Stimulated activated naive B cell treated with anti-CD40 and anti-IgM and Interleukin-4, amounts not matched to agents 10 μg/mL and 1 μg/mL and 100 μg/mL, for 72 hours (primary cell): ENCODE measurements at places on chromosomes 16 and 17.

DNA sequence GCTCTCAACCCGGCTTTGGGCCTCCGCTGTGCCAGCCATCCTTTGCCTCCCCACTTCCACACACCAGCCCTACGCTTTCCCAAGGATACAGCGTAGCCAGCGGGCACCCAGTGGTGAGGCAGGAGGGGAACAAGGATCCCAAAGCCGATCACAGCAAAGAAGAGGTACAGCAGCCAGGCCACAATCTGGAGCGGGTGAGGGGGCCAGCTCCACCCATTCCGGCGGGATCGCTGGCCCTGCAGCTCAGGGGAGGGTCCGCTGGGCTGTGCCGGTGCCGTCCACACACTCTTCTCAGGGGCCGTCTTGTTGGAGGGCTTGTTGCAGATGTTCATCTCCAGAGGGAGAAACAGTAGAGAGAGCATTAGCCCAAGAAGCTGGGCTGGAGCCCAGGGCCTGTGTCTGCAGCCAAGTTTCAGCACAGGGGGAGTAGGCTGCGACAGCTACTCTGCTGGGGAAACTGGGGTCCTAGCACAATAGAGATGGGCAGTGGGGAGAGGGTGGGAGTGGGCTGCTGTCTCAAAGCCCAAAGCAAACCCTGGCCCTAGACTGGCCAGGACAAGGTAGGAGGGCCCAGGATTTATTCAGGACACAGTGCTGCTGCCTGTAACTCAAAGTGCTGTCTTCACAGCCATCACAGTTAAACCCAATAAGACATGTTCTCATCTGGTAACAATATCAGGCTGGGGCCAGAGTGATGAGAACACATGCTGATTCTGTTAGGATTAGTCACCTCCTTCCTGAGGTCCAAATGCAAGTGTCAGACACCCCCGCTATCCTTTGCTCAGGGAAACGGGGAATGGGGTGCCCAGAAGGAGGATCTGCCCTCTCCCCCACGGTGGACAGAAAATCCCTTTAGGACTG is 9.9 kb downstream of the ZDHHC1 start:
- H3K4me1 ChIP-seq: no peaks in the 10 kb centered on the region
- peaks cover 22% of the 10 kb centered on the region for H3K27me3 ChIP-seq
- H3K27ac ChIP-seq: no peak overlapping the region
- no peaks in the 10 kb centered on the region for H3K36me3 ChIP-seq
- no peak overlapping the region for H3K4me3 ChIP-seq
- DNase-seq: no peak

DNA sequence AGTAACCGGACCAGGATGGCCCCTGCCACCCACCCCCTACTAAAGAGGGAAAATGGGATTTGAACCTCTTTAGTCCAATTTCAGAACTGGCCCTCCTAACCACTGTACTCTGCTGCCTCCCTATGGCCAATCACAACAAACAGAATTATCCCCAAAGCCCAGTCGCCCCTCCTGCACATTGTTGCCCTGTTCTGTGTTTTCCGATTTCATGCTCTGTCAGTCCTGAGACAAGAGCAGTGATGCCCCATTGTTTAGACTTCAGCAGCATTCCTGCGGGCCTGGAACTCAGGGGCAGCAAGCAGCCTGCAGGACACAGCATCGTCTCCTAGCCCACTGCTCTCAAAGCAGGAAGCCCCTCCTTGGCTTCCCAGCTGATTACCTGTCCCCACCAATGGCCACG is 20.5 kb upstream of the KLHL11 start:
- peaks cover 33% of the 10 kb centered on the region for H3K36me3 ChIP-seq
- H3K27ac ChIP-seq: no peak overlapping the region
- H3K27me3 ChIP-seq: no peaks in the 10 kb centered on the region
- no peak for DNase-seq
- peaks cover 4% of the 10 kb centered on the region for H3K4me1 ChIP-seq

DNA sequence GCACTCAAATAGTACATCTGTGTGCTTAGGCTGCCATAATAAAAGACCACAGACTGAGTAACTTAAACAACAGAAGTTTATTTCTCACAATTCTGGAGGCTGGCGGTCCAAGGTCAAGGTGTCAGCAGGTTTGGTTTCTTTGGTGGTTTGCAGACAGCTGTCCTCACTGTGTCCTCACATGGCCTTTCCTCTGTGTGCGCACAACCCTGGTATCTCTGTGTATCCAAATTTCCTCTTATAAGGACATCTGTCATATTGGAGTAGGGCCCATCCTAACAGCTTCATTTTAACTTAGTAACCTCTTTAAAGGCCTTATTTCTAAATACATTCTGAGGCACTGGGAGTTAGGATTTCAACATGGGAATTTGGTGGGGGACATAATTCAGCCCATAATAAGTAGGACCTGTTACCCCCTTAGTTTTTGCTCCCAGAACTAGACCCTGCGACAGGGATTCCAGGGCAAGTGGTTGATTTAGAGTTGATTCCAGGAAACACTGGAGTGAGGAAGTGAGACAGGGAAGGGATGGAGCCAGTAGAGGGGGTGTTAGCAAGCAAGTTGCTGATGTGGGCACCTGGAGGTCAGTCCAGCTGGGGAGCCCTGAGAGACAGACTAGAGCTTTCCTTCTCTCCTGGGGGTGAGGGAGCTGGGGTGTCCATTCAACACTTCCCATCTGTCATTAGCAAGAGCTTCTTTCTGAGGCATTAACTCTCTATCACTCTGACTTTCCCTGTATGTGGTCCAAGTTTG is 10.9 kb upstream of the ALKBH5 start:
- H3K4me1 ChIP-seq: peaks cover 6% of the 10 kb centered on the region
- H3K27ac ChIP-seq: no peak overlapping the region
- no peak overlapping the region for H3K4me3 ChIP-seq

- H3K4me1 ChIP-seq: peaks cover 6% of the 10 kb centered on the region
- peaks cover 59% of the 10 kb centered on the region for H3K27me3 ChIP-seq
- DNase-seq: no peak
These were observed 125.3 kb downstream of the RBFOX3 start for GRCh38 chr17:79485419-79485985.

- no peak overlapping the region for H3K4me3 ChIP-seq
- no peaks in the 10 kb centered on the region for H3K36me3 ChIP-seq
- peaks cover 11% of the 10 kb centered on the region for H3K4me1 ChIP-seq
- H3K27ac ChIP-seq: no peak overlapping the region
These were observed 27.8 kb upstream of the ITGA3 start for GRCh38 chr17:50027881-50028735.
